NCI-H526 (cell line): ENCODE measurements at places on chromosomes 1 and 21.

DNA sequence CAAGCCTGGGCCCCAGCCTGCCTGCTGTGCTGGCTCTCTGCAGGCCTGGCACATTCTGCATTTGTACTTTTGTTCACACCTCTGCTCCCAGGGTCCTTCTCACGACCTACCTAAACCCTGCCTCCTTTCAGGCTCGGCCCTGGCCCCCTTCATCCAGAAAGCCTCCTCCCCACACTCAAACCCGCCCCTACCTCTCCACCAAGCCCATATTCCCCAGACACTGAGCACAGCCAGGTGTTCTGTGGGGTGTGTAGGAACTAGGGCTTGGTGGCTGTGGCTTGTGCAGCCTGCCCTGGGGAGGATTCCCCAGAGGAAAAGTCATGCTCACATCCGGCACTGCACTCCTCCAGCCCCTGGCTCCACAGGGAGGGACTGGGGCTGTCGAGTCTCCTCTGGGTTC lies 8.2 kb upstream of the MIXL1 start:
- DNase-seq = peak; percentile 3

- no peak for DNase-seq
Measured at GRCh38 chr21:43771199-43771675, 4.9 kb downstream of the CSTB start.

DNA sequence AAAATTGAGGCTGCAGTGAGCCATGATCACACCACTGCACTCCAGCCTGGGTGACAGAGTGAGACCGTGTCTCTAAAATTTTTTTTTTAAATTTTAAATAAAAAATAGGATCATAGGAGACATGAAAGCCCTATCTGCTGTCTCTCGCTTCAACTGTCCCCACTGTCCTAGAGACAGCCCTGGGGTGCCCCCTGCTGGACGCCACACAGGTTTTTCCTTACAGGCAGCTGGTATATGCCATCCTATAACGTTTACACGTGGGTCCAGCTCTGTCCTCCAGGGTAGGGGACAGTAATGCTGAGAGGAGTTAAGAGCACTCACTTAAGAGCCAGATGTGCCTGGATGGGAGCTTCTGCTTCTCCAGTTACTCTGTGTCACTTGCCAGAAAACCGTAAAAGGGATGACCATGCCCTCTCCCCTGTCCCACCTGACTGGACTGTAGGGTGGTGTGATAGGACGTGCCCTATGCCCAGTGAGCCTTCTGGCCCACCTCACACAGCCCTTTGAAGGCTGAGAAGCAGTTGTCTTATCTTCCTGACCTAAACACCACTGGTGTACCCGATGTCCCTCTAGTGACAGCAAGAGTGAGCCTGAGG lies 8.5 kb downstream of the FBXO2 start:
- peak; percentile 80 for DNase-seq

DNA sequence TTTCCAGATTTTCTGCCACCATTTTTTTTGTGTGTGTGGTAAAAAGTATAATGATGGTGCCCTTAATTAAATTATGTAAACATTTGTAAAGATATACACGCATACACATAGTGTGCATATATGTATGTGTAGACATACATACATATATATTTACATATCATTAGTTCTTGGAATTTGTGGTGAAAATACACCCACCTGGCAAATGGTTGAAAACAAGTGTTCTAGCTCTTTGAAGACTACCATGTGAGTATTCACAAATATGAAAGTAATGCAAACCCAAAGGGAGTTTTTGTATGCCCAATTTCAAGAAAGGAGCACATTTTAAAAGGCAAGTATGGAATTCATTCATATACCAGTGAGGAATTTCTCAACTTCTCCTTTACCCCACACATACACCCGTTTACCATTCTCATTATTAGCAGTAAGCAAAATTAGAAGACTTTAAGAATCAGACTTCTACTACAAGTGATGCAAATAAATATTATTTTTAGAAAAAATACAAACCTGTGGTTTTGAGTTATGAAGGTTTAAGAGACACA lies 8.0 kb downstream of the RABGAP1L start:
- DNase-seq = no peak

GRCh38 chr1:26234644-26235370 lies 807 bp downstream of the CEP85 start:
- no peak for DNase-seq

DNA sequence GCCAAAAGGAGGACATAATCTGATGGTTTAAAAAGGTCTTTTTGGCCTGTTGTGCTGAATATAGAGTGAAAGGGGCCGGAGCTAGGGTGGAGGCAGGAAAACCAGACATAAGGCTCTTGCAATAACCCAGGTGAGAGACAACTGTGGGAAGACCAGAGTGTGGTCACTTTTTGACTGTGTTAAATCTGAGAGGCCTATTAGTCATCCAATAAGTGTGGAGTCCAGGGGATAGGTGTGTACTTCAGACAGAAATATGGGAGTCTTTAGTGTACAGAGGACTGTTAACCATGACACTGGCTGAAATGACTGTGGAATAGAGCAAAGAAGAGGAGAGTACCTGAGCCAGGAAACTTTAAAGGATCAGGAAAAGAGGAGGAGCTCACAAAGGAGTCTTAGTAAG lies 89.3 kb downstream of the VAV3 start:
- DNase-seq = no peak

GRCh38 chr1:169576241-169576934 lies 9.9 kb downstream of the F5 start:
- DNase-seq = no peak

DNA sequence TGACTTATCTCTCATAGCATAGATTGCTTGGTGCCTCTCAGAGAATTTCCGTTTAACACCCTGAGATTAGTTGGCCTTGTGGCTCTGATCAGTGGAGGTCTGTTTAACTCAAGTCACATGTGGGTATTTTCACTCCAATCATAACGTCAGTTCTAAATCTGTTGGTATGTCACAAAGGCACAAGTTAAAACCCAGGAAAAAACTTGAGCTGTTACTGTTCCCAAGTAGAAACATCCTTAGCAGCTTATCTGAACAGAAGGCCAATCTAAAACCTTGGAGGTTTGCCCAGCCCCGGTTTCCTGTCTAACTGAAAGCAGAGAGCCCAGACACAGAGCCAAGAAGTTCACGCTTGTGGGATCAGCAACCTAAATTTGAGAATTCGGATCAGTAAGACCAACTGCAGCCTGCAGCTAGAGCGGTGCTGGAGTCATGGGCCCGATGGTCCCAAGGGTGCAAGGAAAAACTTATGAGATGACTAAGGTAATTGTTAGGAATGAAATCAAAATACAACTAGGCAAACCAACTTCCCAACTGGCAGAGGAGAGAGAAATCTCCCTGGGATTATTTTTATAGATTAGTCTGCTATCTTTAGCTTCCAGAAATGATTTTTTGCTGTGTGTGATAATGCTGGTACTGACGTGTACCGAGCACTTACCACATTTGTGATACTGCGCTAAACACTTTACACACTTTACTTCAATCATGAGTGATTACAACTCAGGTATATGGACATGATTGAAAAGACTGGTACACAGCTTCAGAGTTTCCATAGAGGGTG lies 90.2 kb upstream of the C1orf21 start:
- no peak for DNase-seq

DNA sequence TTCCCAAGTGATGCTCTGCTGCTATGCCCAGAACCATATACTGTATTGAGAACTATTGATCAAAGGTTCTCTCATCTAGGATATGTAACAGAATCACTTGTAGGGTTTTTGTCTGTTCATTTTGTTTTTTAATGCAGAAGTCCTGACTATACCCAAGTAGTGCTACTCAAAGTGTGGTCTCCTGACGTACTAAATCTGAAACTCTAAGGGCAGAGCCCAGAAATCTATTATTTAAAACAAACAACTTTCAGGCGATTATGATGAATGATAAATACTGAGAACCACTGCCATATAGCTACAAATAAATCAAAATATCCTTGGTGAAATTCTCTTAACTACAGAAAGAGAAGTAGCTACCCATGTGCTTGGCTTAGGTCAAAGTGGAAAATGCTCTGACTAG lies 10.1 kb downstream of the ZZZ3 start:
- no peak for DNase-seq

DNA sequence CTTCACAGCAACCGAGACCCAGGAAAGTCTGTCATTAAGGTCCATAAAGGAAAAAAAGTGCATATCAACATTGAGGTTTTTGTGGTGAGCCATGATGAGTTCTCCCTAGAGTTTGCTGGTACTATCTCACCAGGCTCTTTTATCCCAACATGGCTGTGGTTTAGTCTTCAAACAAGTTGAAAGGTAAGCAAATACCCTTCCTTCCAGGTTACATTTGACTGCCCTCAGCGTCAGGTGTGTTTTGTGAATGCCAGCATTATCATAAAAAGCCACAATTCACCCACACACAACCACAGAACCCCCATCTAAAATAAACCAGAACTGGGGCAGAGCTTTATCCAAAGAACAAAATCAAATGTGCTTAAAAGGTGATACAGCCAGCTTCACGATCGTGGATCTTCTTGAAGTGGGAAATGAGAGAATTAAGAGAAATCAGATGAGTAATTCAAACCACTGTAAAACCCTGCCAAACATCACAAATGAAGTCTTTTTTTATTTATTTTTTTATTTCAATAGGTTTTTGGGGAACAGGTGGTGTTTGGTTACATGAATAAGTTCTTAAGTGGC lies 64.7 kb downstream of the SETD4 start:
- DNase-seq = peak; percentile 37

- no peak for DNase-seq
Measured at GRCh38 chr1:197144570-197145325, 1.7 kb downstream of the ASPM start.

DNA sequence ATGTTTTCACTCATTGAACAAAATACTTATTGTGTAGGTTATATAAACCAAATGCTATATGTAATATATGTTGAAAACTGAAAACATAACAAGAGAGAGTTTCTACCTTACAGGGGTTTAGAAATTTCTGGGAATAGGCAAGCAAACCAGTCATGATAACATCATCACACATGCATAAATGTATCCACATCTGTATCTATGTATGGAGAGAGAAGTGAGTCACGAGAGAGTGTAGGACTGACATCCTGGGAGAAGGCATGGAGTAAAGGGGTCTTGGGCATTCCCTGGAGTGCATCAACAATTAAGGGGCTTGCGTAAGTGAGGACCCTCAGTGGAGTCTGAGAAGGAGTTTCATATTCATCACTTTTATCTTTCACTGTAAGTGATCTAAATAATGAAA lies 65.5 kb downstream of the PCNX2 start:
- DNase-seq = no peak

DNA sequence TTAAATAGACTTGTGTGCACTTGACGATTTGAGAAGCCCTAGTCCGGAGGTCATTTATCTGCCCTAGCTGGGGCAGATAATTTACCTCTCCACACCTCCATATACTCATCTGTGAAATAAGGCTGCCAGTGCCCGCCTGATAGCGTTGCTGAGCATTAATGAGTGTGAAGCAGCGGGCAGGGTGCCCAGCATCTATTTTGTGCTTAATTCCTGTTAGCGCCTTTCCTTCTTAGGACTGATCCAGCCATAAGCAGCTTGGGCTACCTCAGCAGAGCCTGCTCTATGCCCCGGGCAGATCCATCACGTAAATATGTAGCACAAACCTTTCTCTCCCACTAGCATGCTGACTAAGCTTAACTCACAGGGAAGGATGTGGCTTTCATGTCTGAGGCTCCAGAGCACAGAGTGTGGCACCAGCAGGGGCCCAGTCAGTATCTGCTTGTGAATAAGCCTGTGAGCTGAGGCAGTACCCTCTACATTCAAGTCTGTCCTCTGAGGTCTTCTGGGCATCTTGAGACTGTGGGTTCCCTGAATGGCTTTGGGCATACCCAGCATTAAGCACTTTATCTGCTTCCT lies 21.5 kb upstream of the RNF187 start:
- DNase-seq = no peak

- DNase-seq = no peak
Measured at GRCh38 chr1:174990382-174990999, 9.3 kb upstream of the CACYBP start.

DNA sequence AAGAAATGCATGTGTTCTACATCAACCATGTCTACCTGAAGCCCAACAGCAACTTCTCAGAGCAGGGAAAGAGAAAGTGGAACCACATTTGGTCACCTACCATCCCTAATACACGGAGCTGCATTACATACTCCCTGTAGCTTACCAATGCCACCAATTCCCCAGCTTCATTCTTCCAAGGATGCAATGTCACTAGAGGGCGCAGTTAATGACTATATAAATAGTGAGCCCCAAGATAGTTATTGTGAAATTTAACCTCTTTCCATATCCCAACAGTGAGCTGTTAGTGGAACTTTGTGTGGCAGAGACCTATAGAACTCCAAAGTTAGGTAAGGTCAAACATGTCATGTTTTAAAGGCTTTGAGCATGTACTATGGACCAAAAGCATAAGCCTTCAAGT lies 618.3 kb downstream of the SMYD3 start:
- DNase-seq = no peak

- no peak for DNase-seq
Measured at GRCh38 chr1:71804140-71804539, 478.2 kb downstream of the NEGR1 start.

GRCh38 chr1:178938959-178939317 lies 68.1 kb upstream of the ANGPTL1 start:
- DNase-seq = no peak

GRCh38 chr1:21509351-21510112 lies at the start of gene ALPL:
Gene ALPL (plus strand): TSS chr1:21509423. CDS start chr1:21554082, 44,659 bp downstream.
- no peak for DNase-seq

DNA sequence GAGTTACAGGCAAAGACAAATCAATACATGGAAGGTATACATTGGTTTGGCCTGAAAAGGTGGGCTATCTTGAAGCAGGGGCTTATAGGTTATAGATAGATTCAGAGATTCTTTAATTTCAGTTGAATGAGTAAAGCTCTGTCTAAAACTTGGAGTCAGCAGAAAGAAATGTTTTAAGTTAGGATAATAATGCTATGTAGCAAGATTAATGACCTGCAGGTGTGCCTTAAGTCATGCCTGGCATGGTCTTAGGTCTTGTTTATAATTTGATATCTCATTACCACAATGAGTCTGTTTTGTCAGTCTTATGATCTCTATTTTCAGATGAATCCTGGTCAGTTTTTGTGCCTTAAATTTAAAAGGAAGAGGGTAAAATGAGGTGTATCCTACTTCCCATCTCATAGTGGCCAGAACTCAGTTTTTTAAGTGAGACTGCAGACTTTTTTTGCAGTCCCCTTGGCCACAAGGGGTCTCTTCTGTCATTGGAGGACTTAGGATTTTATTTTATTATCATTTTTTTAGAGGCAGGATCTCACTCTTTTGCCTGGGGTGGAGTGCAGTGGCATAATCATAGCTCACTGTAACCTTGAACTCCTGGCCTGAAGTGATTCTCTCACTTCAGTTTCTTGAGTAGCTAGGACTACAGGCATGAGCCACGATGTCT lies 21.3 kb upstream of the PGBD2 start:
- DNase-seq = no peak
